ENCODE measurements at places on chromosomes 12 and 14.

DNA sequence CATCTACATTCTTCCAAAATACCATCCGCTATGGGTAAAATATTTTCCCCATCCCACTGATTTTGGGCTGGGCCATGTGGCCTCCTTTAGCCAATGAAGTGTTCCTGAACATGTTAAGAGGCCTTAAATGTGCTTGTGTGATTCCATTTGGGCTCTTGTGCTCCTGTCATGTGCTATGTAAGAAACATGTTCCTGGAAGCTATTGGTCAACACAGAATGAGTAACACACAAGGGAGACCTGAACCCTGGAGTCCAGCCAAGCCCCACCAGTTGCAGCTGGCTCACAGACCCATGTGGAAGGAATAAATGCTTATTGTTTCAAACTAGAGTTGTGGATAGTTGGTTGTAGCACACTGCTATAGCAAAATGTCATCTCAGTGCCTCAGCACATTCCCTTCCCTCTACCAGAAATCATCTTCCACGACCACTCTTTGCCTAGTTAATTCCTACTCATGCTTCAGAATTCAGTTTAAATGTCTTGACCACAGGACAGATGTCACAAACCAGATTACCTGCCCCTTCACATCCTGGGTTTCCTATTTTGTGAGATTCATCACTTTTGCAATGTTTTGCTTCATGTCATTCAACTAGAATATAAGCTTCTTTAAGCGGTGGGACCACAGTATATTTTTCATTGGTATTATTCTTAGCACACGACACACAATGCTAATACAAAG is 217.3 kb upstream of the EEA1 start:
- DNase-seq: no peak

DNA sequence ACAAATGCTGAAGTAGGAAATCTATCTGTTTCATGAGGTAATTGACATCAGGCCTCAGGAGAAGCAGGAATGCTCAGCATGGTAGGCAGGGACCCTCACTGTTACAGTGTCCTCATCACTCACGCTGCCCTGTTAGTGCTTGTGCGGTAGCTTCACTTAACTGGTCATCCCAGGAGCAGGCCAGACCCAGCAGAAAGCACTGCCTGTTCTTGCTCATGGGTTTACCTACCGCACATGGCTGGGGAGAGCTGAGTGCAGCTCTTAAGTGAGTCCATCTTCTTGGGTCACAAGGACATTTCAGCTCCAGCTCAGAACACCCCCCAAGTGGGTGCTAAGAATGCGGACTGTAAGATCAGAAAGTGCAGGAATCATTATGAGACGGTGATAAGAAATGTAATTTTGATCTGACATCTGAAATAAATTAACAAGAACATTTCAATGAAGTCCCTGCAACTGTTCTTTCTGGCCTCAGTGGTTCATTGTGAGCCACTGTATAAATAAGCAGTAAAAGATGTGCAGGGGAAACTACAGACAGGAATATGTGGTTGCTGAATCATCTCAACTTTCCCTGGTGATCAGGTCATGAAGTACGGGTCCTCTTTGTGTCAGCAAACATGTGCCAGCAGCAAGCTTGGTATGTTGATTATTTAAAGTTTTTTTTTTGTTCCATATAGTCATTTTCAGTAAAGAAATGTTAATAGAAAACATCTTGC is 757.7 kb upstream of the TMEM132C start:
- no peak for DNase-seq

DNA sequence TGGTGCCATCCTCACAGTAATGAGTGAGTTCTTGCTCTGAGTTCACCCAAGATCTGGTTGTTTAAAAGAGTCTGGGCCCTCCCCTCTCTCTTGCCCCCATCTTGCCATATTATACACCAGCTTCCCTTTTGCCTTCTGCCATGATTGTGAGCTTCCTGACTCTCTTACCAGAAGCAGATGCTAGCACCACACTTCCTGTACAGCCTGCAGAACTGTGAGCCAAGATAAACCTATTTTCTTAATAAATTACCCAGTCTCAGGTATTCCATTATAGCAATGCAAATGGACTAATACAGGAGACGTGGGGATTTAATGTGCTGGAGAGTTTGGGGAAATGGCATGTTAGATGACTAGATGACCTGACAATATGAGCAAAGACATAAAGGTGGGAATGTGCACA is 12.8 kb downstream of the SLC4A8 start:
- no peak for DNase-seq

- no peak for DNase-seq
Measured at GRCh38 chr12:53201639-53202038, 5.4 kb downstream of the ITGB7 start.

DNA sequence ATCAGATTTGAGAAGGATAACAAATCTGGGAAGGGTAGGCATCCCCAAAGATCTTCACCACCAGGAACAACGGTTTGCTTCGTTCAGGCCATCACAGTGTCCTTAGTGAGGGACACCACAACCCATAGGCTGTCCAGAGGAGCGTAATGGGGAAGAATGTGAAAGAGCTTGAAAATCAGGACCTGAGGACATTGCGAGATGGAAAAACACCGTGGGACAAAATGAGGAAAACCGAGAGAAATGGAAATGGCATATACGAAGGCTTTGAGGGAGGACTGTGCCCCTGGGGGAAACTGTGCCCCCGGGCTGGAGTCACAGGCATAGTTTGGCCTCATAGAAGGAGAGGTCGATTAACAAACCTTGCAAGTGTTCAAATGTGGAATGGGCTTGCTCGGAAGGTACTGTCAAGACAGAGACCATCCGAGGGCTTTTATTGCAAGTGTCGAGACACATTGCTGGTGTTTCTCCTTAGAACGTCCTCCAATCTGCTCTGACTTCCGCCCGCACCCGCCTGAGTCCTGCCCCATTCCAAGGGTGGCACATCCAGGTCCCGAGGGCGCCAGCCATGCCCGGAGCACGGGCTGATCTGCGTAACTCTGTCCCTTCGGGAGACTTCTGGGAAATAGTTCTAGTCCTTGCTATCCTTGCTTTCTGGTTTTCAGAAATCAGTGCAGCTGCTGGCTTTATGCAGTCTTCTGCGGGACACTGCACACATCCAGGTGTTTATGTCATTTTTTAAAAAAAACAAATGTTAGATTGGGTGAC is 885 bp upstream of the PALS1 start:
- no peak for DNase-seq

- DNase-seq: no peak
Measured at GRCh38 chr12:1046727-1047126, 55.7 kb downstream of the ERC1 start.

GRCh38 chr14:89221109-89221810 is 195.8 kb downstream of the FOXN3 start:
- no peak for DNase-seq

- DNase-seq: no peak
Measured at GRCh38 chr12:58881816-58882215, 38.5 kb downstream of the LRIG3 start.

DNA sequence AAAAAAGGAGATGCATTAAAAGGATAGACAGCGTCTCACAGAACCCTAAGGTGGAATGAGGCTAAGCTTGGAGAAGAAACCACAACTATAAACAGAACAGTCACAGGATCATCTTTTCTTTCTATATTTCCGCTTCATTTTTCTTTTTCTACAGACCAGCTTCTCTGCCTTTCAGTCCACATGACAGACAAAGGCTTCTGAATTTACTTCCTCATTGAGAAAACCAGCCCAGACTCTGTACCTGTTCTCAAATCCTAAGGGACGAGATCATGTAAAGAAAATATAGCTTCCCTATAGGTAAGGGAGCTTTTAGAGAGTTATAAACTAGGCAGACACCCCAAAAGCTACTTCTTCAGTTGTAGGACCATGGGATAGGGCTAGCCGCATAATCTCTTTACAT is 17.4 kb downstream of the SGPP1 start:
- no peak for DNase-seq

GRCh38 chr12:92995258-92995903 is 66.3 kb upstream of the EEA1 start:
- DNase-seq: no peak

DNA sequence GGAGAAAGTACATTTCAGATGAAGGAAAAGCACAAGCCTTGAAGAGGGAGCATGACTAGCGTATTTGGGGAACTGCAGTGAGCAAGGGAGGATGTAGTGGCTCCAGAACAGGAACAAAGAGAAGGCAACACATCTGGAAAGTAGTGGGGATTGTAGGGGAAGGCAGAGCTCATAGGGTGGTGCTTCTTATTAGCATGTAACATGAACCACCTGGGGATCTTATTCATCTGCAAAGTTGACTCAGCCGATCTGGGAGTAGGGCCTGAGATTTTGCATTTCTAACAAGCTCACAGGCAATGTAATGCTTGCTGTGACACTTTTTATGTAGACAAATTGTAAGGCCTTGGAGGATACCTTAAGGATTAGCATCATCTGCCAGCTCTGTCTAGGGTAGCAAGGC is 447.3 kb downstream of the NELL2 start:
- DNase-seq: no peak

GRCh38 chr12:112881602-112882001 is 25.2 kb upstream of the OAS1 start:
- DNase-seq: no peak

DNA sequence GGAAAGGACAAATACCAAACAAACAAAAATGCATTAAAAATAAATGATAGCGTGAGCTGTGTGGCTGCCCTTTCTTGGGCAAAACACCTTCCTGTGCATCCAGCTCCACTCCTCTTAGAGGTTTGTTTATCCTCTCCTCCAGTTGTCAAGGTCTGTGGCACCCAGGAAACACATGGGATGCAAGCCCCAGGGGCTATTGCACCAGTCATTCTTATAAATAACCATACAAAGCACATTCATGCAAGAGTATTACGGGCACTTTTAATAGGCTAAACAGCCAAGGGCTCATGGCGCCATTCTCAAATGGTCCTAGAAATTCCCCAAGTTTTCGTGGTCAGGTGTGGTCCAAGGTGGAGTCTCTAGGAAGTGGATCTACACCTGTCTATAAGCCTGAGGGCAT is 257.0 kb downstream of the DPF3 start:
- DNase-seq: no peak

- DNase-seq: no peak
Measured at GRCh38 chr12:120652656-120653435, 12.4 kb downstream of the CABP1 start.

- no peak for DNase-seq
Measured at GRCh38 chr12:90456248-90456647, 498.7 kb downstream of the CCER1 start.

DNA sequence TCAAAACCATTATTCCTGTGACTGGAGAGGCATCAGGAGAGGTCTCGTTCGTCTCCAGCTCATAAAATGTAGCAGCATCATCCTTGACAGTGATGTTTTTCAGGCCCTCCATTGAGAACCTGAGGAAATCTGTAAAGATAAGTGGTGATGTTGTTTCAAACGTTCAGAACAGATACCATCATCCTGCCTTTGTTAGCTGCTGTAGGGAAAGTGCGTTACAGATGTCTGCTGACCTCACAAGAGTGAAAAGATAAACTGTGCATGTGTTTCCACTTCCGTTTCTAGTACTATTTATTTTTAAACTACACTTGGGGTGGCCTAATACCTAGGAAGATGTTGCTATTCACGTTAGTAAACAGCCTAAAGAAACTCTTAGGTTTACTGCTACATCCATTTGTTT is 28.4 kb downstream of the BCL2L14 start:
- DNase-seq: no peak

DNA sequence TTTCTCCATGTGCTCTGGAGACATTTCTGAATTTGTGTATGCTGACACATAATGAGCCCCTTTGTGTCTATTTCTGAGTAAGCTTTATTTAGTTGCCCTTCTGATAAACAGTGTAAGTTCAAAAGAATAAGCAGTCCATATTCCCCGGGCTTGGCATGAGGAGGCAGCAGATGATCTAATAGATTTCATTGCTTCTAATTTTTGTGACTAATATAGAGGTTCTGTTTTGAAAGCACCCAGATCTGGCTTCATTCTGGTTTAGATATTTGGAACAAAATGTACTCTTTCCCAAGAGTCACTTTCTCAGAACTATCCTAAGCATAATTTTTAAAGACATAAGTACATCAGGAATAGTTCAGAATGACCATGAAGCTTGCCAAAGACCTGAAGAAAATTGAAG is 290.9 kb downstream of the BTG1 start:
- no peak for DNase-seq

- DNase-seq: no peak
Measured at GRCh38 chr12:32098112-32098511, 8.5 kb upstream of the BICD1 start.

GRCh38 chr14:26204728-26205479 is 392.9 kb downstream of the NOVA1 start:
- DNase-seq: no peak

GRCh38 chr12:112463478-112463877 is 44.7 kb downstream of the PTPN11 start:
- DNase-seq: no peak
